NCI-H2029 treated with DMSO at 0.1 percent for 48 hours (cell line): ENCODE measurements at places on chromosomes 3 and 15.

DNA sequence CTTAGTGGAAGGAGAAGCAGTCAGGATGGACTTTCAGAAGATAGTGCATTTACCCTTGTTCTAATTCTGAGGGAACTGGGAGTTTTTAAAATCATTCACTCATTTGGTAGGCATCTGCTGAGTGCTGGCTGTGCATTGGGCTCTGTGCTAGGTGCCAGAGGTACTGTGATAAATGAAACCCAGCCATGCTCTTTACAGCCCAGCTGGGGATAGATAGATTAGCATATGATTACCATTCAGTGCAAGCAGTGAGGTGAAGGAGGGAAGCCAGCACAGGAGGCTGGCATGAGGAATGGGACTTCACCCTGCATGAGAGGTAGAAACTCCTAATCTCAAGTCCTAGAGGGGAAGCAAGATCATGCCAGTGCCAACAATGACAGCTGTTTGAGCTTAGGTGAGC lies 361.9 kb upstream of the TRIM42 start:
- no peak for DNase-seq

GRCh38 chr15:29074045-29074444 lies 188.3 kb downstream of the APBA2 start:
- peak; percentile 62 for DNase-seq

- no peak for DNase-seq
Measured at GRCh38 chr3:69524816-69525215, 138.9 kb upstream of the FRMD4B start.

GRCh38 chr15:87944050-87944449 lies 312.5 kb downstream of the NTRK3 start:
- DNase-seq, result no peak

GRCh38 chr3:52895418-52895817 lies 1.9 kb downstream of the STIMATE start:
- DNase-seq, result no peak

GRCh38 chr3:113226491-113226890 lies 15.1 kb downstream of the BOC start:
- DNase-seq, result no peak

DNA sequence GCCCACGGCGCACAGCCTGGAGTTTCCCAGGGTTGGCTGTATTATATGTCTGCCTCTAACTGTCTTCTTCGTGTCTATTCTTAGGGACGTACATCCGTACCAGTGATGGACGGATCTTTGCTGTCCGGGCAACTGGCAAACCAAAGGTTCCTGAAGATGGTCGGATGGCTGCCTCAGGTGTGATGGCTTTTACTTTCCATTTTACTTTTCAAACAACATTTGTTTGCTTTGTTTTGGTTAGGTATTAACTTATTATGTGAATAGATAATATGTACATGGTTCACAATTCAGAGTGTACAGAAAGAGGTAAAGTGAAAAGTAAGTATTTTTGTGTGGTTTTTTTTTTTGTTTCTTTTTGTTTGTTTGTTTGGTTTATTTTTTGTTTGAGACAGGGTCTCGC lies 11.1 kb upstream of the TEX264 start:
- DNase-seq, result no peak

DNA sequence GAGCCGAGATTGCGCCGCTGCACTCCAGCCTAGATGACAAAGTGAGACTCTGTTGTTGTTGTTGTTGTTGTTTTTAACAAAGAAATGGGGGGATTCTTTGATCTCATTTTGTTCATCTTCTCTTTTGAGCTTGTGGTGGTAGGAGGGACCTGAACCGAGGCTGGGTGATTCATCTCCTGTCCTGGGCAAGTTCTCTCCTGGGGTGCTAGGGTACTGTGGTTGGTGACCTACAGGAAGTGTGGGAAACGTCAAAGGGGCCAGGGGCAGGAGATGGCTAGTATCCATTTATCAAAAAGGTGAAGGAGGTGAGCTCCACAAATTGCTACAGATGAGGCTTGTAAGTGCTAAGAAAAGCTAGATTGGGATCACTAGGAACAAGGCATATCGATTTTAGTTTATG lies 14.3 kb downstream of the PPCDC start:
- no peak for DNase-seq

- no peak for DNase-seq
Measured at GRCh38 chr15:52717481-52717880, 38.3 kb upstream of the ATOSA start.

GRCh38 chr3:32831791-32832190 lies 14.0 kb downstream of the TRIM71 start:
- no peak for DNase-seq

GRCh38 chr15:31265871-31266711 lies 60.5 kb upstream of the KLF13 start:
- no peak for DNase-seq

DNA sequence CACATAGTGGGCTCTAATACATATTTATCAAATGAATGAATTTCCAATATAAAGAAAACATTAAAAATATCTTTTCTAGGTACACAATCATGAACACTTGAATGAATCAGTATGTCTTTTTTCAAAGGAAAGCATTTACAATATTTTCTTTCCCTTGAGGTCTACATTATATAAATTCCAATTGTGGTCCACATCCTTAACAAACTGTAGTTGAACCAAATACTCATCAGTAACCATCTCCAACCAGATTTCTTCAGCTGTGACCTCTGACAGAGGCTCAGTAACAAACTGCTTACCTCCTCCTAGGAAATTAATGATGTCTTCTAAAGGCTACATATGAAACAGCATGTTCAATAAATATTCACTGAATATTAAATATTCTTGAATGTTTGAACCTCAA lies 58.8 kb downstream of the CFAP20DC start:
- DNase-seq, result no peak

GRCh38 chr15:76903251-76903681 lies 1.9 kb downstream of the SCAPER start:
- no peak for DNase-seq

DNA sequence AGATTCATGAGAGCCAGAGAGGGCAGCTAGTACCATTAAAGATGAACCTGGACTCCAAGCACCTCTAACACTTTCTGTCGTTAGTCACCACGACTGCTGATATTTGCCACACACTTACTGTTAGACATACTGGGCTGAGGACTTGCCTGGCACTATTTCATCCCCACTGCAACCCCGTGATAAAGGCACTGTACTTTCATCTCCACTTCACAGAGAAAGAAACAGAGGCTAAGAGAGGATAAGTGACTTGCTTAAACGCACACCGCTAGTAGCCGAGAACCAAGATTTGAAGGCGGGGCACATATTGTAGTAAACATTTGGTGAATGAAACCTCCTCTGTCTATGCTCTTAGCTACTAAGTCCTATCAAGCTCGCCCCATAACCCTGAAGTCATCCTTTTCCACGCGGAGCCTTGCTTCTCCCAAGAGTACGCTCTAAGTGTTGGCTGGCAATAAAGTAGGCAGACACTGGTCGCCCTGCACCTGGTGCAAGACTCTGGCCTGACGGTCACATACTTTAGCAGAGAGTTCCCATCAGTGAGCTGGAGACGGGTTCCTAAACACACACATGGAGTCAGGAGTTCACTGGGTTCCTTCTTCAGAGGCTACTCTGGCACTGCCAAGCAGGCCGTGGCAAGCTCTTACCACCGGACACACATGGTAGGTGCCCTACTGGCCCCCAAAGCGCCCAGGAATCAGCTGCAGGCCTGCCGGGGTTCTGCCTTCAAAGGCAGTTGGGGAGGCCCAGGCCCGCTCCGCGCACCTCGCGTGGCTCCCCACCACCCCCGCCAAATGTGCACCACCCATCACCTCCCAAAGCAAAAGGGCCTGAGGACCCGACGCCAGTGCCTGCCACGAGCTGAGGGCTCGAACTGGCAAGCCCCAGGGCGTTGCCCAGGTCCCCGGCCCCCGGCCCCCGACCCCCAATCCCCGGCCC lies 951 bp downstream of the POMGNT2 start:
- no peak for DNase-seq

DNA sequence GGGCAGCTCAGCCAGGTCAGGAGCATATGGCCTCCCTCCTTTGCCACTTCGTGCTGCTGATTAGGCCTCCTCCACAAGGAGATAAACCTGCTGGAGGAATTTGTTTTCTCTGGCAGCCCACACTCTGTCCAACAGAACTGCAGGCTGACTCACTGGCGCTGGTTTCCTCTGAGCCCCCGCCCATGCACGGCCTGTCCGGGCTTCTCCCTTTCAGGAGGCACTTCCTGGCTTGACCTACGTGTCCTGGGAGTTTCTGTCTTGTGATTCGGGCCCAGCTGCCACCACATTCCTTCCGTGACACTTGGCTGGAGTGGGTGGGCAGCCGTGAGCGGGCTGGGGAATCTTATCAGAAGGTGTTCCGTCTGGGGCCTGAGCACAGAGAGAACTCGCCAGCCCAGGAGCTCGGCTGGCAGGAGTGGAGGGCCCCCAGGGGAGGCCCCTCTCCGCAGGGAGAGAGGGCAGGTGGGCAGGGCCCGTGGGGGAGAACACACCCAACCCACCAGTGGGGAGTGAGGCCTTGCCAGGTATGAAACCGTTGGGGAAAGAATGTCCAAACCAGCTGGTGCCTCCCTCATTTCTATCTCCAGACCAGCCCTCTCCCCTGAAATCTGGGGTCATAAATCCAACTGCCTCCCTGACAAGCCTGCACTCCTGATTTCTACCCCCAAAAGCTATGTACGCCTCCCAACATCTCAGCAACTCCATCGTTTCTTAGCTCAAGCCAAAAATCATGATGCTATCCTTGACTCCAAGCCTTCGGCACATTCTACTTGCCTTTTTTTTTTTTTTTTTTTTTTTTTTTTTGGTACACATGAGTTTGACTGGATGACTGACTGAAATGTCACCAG lies 110.6 kb upstream of the MEF2A start:
- no peak for DNase-seq

DNA sequence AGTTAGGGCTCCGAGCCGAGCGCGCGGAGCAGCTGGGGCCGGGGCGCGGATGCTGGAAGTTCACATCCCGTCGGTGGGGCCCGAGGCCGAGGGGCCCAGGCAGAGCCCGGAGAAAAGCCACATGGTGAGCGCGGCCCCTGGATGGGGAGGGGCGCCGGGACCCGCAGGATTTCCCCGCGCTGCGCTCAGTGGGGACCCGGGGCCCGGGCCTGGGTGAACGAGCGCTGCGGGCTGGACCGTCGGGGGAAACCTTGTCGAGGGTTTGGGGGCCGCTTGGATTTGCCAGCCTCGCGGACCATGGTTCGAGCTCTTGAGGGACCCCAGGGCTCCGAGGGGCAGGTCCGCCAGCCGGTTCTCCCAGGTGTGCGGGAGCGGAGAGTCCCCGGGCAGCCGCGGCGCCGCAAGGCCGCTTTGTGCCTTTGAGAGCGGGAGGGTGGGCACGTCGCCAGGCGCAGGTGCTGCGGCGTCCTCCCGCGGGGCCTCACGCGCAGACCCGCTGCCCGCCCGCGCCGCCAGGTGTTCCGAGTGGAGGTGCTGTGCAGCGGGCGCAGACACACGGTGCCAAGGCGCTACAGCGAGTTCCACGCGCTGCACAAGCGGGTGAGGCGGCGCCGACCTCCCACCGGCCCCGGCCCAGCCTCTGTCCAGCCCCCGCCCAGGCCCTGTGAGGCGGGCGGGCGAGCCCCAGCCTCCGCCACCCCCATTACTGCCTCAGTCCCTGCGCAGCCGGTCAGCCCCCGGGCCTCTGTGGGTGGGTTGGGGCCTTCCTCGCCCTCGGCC lies at the start of gene SNX22:
TSS of gene SNX22 (plus strand) at position 5 of the 780 bp plus-strand sequence. CDS start at position 50, 45 bp downstream.
- no peak for DNase-seq

DNA sequence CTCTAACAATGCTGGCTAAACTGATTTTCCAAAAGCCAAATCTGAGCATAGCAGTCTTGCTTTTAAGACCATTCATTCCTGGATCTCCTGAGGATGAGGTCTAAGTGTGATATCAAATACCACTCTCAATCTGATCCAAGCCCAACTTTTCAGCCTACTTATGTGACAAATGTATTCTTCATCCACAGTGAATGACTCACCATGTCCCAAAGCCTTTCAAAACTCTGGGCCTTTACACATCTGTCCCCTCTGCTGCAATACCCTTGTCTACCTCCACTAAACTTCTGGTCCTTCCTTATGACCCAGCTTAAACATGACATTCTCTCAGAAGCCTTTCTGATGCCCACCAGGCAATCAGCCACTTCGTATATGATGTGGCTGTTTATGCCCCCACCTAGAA lies 4.6 kb downstream of the ANAPC13 start:
- DNase-seq, result no peak

GRCh38 chr3:36032180-36033047 lies 347.9 kb upstream of the STAC start:
- DNase-seq, result no peak

DNA sequence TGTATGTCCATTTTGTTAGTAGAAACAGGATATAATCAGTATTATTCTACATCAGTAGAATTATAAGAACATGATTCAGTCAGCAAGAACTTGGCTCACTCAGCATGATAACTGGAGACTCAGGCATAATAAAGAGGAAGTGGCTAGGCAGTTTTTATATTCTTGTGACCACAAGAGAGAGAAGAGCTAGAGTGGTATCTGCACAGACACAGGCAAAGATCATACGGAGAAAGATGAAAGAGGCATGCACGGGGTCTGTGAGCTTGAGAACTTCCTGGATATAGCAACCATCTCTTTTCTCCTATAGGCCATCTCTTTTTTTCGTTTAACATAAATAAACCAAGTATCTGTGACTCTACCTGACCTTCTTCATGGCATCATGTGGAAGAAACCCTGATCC lies 46.8 kb downstream of the MYO5A start:
- no peak for DNase-seq

DNA sequence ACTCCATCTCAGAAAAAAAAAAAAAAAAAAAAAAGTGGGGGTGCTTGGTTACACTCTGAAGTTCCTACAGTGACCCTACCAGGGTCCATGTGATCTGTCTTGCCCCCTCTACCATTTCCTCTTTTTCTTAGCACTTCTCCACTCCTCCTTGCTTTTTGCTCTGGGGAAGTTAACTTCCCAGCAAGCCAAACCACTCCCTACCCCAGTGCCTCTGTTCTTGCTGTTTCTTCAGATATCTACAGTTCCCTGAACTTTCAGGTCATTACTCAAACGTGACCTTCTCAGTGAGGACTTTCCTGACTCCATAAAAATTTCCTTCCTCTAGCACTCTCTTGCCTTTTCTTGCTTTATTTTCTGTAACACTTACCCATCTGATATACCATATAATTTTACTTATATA lies 61.1 kb upstream of the GCNT3 start:
- DNase-seq, result no peak

DNA sequence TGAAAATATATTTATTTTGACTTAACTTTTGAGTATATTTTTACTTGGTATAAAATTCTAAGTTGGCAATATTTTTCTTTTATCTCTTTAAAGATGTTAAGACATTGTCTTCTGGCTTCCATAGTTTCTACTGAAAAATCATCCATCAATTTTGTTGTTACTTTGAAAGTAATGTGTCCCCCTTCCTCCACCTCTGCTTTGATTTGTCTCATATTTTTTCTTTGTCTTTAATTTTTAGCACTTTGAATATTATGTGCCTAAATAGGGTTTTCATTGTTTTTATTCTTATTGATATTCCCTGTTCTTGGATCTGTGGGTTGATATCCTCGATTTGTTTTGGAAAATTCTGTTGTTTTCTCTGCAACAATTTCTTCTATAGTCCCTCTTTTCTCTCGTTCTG lies 157.4 kb downstream of the CD47 start:
- DNase-seq, result no peak

DNA sequence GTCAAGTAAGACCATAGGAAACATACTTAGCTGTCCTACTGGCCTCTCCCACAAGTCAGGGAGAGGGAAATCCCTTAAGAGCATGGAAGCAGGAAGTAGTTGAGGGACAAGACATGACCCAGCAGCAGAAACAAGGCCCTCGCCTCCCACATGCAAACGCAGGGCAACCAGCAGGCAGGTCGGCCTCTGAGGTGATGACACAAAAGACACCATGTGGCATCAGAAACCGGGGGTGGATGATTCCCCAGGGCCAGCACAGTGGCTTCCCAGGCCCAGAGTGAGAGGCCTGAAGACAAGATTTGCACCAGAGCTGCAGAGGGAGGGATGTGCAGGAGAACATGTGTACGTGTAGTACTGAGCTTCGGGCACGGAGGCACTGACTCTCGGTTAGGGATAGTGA lies 26.3 kb downstream of the PXYLP1 start:
- no peak for DNase-seq
